ENCODE measurements at places on chromosomes 6 and 20.

GRCh38 chr6:137707038-137707589 is 159.9 kb upstream of the TNFAIP3 start:
- H3K27me3 ChIP-seq: no peaks in the 10 kb centered on the region
- peaks cover 17% of the 10 kb centered on the region for H3K4me1 ChIP-seq
- H3K36me3 ChIP-seq: no peaks in the 10 kb centered on the region
- no peak overlapping the region for H3K4me3 ChIP-seq
- DNase-seq: peak; percentile 10
- no peak overlapping the region for H3K27ac ChIP-seq

DNA sequence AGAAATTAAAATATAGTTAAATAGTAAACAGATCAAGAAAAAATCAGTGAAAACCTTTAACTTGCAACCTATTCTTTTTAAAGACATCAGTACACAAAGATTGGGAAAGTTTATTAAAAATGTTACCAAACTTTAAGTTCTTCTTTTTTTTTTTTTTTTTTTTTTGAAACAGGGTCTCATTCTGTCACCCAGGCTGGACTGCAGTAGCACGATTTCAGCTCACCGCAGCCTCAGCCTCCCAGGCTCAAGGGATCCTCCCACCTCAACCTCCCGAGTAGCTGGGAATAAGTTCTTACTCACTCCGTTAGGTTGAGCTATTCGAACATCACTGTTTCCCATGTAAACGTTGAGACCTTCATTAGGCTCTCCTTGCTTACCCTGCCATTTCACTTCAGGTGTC is 5.6 kb downstream of the MAP3K5 start:
- no peaks in the 10 kb centered on the region for H3K36me3 ChIP-seq
- no peak overlapping the region for H3K4me3 ChIP-seq
- peaks cover 77% of the 10 kb centered on the region for H3K4me1 ChIP-seq
- no peak overlapping the region for H3K27ac ChIP-seq
- no peaks in the 10 kb centered on the region for H3K27me3 ChIP-seq

DNA sequence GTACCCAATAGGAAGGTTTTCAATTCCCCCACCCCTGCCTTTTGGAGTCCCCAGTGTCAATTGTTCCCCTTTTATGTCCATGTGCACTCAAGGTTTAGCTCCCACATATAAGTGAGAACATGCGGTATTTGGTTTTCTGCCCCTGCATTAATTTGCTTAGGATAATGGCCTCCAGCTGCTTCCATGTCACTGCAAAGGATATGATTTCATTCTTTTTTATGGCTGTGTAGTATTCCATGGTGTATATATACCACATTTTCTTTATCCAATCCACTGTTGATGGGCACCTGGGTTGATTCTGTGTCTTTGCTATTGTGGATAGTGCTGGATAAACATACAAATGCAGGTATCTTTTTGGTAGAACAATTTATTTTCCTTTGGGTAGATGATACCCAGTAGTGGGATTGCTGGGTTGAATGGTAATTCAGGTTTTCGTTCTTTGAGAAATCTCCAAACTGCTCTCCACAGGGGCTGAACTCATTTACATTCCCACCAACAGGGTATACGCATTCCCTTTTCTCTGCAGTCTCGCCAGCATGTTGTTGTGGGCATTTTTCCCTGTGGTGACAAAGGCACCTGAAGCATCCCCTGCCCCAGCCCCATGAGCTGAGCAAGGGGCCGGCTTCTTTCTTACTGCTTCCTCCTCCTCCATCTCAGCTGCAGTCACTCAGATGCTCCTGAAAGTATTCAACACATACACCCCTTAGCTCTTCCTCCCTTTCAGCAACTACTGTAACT is 66.7 kb downstream of the ELOVL2 start:
- no peak overlapping the region for H3K4me3 ChIP-seq
- H3K4me1 ChIP-seq: no peaks in the 10 kb centered on the region
- no peaks in the 10 kb centered on the region for H3K36me3 ChIP-seq
- H3K27me3 ChIP-seq: no peaks in the 10 kb centered on the region
- no peak overlapping the region for H3K27ac ChIP-seq

DNA sequence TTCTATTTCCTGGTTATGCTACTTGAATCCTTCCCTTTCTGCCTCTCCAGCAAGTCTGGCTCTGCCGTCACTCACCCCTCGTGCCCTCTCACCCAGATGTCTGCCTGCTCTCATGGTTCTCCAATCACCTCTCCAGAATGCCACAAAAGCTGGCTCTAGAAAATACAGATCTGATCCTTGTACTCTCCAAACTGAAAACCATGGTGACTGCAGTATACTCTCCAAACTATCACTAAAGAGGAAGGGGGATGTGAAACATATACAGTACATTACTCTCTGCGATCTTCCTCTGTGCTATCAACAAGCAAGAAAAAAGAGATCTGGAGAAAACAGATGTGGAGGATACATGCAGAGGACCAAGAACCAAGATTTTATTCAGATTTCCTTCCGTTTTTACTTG is 91.1 kb downstream of the ATXN1 start:
- no peaks in the 10 kb centered on the region for H3K36me3 ChIP-seq
- no peak for DNase-seq
- peaks cover 16% of the 10 kb centered on the region for H3K4me1 ChIP-seq
- H3K27ac ChIP-seq: no peak overlapping the region

- H3K36me3 ChIP-seq: no peaks in the 10 kb centered on the region
- no peaks in the 10 kb centered on the region for H3K27me3 ChIP-seq
- no peak overlapping the region for H3K4me3 ChIP-seq
- no peak for DNase-seq
- H3K27ac ChIP-seq: no peak overlapping the region
These were observed 39.1 kb upstream of the BEND6 start for GRCh38 chr6:56915832-56916231.

- H3K4me3 ChIP-seq: no peak overlapping the region
- no peak overlapping the region for H3K27ac ChIP-seq
- DNase-seq: no peak
- H3K36me3 ChIP-seq: no peaks in the 10 kb centered on the region
- H3K4me1 ChIP-seq: peaks cover 12% of the 10 kb centered on the region
These were observed 182.6 kb downstream of the CDKAL1 start for GRCh38 chr6:20716865-20717264.

DNA sequence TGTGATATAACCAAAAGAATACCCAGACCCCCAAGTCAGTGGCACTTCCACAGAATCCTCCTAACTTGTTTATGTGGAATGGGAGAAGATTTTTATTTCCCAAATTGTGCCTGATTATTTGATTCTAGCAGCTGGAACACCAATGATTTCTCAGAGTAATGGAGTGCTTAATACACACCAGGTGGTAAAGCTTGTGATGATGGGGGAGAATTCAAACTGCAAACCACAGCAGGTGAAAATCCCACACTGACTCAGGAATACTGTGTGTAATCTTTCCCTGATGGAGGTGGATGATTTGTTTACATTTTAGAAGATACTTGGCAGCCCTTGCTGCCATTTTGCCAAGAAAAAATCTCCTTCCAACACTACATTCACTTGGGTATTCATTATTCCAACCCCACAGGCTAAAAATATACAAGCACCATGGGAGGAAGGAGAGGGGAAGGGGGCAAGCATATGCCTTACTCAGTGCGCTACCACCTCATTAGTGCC is 212.7 kb upstream of the PLN start:
- no peak for DNase-seq
- no peaks in the 10 kb centered on the region for H3K4me1 ChIP-seq
- H3K4me3 ChIP-seq: no peak overlapping the region
- H3K27me3 ChIP-seq: no peaks in the 10 kb centered on the region
